ENCODE measurements at places on chromosomes 3 and 15.
A peak's percentile ranks its signal among the peaks of the same experiment; 100 is the strongest.

- no peak for DNase-seq
These were observed 5.2 kb downstream of the OCA2 start for GRCh38 chr15:28093752-28094535.

GRCh38 chr3:144822671-144823070, 851.0 kb downstream of the DIPK2A start:
- DNase-seq = no peak

DNA sequence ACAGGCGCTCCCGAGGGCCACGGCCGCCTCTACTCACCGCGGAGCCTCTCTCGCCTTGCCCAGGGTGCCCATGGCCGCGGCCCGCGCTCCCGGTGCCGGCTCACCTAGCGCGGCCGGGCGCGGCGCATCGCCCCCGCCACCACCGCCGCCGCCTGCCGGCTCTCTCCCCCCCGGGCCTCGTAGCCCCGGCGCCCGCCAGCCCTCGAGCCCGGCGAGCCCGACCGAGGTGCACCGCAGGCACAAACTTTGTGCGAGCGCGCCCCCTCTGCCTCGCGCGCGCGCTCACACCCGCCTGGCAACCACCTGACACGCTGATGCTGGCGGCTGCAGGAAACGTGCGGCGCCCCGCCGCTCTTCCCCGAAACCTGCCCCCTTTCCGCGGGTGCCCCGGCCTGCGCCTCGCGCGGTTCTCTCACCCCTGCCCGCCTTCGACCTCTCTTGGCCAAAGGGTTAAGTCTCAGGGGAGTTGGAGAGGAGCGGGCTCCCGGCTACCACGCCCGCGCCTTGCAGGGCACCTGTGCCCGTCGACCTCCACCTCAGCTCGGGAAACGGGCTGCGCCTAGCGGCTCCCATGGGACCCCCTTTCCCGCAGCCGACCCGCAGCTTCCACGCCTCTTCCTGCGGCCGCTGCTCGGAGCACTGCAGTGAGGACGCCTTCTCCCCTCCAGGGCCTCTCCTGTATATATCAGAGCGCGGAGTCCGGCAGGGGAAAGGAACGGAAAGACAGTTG, at the start of gene RASGRP1:
TSS of gene RASGRP1 (minus strand) at position 258 of the 730 bp plus-strand sequence. CDS start at position 72, 186 bp downstream.
- DNase-seq = no peak

GRCh38 chr15:32042269-32042972, 12.1 kb downstream of the CHRNA7 start:
- DNase-seq = no peak

GRCh38 chr3:41031401-41031800, 167.9 kb upstream of the CTNNB1 start:
- no peak for DNase-seq

- DNase-seq = no peak
These were observed 131.1 kb downstream of the NR1I2 start for GRCh38 chr3:119913021-119913420.

DNA sequence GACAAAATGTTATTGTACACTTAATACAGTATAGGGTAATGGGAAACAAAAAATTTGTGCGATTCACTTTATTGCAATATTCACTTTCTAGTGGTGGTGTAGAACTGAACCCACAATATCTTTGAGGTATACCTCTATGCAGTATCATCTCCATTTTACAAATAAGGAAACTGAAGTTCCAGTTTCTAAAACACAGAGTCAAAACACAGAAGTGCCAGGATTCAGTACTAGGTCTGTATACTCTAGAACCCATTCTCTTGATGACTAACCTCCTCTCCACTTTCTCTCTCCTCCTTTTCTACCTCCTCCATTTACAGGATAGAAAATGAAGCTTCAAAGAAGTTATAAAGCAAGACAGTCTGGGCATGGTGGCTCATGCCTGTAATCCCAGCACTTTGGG, 62.2 kb downstream of the MB21D2 start:
- DNase-seq = no peak

DNA sequence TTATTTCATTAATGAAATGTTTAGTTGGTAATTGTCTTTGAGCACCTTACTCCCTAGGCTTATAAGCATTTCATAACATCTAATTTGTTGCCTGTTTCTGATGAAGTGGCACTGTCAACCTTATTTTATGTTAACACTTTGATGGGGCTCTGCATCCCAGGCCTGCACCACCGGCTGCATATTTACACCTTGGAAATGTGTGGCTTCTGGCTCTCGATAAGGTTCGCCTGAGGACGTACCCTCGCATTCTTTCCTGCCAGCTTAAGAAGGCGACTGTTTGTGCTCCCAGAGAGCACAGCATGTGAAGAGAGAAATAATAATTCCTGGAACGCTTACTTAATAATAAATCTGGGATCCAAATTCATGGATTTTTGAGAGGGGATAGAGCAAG, 763.3 kb upstream of the CFAP20DC start:
- DNase-seq = no peak

DNA sequence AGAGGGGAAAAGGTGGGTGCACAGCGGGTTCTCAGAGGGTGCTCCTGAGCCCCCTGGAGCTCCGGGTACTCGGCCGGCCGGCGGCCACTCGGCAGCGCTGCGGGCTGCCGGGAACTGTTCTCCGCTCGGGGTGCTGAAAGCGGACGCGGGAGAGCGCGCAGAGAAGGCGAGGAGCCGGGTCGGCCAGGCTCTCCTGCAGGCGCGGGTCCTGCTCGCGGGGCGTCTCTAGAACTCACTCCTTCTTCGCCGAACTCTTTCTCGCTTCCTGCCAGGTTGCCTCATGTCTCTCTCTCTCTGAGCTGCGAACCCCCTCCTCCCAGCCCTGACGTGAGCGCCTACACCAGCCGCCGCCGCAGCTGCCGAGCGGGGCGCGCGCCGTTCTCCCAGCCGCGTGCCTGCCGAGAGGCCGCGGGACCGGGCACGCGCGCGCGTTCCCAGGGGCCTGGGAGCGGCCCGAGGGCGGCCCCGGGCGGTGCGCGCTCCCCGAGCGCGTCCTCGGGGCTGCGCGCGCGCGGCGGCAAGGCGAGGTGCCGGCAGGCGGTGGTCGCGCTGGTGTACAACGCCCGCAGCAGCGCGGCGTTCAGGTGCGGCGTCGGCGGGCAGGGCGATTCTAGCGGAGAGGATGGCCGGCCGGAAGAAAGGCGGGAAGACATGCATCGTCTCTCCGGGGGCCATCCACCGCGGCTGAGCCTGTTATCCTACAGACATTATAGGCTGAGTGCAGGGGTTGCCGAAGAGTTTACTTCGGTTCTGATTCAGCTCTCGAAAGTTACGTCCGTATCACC, at the start of gene PEX5L:
TSS of gene PEX5L (minus strand) at position 267 of the 785 bp plus-strand sequence. CDS start 338 bp downstream, outside the sequence.
- DNase-seq = peak; percentile 39

DNA sequence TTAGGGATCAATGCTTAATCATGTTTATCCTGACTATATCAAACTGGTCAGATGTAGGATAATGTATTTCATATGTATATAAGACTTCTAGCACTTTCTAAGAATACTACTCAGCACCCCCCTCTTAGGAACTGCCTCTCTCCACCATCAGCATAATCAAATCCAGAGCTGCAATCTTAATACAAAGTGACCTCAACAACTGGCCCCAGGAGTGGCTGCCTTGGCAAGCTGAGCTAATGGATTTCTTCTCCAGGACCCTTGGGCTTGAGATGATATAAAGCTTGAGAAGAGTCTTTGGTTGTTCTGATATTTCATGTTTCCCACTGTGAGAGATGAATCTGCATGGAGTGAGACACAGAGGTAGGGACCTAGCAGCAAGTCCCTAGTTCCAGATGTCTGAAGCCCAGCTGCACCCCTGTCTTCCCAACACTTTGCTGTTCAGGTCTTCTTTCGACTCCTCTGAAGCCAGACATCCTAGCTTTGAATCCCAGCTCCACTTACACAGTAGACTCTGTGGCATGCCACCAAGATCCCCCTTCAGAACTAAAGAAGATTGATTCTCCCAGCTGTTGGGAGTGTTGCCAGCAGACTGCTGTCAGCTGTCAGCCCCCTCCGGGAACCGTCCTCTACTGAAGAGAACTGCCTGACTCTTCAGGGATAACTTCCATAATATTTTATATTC, 309.3 kb upstream of the UBE2E2 start:
- DNase-seq = no peak

DNA sequence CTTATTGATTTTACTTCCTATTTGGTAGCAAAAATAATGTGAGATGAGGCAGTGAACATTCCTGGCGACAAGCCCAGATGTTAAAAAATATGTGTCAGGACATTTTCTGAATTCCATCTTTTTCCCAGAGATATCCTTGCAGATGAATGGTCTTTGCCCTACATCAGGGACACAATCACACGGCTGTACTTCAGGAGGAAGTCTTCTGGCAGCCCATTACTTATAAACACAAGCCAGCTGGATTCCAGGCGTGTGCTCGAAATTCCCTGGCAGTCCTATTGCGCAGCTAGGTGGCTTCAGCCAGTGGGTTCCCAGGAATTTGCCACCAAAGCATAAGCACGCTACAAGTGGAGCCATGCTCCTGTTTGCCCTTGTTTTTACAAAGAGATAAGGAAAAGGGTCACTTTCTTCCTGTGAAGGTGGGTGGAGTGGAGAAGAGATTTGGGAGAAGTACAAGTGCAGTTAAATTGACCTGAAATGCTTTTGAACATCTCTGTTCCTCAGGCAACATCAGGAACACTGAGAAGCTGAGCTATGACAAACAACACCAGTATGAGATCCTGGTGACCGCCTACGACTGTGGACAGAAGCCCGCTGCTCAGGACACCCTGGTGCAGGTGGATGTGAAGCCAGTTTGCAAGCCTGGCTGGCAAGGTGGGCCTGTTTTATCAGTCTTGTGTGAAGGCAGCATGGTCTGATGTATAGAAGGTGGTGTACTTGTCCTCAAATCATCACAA, 257.1 kb upstream of the TRIM42 start:
- no peak for DNase-seq

- DNase-seq = no peak
These were observed 53.2 kb upstream of the ADPGK start for GRCh38 chr15:72836676-72837330.

DNA sequence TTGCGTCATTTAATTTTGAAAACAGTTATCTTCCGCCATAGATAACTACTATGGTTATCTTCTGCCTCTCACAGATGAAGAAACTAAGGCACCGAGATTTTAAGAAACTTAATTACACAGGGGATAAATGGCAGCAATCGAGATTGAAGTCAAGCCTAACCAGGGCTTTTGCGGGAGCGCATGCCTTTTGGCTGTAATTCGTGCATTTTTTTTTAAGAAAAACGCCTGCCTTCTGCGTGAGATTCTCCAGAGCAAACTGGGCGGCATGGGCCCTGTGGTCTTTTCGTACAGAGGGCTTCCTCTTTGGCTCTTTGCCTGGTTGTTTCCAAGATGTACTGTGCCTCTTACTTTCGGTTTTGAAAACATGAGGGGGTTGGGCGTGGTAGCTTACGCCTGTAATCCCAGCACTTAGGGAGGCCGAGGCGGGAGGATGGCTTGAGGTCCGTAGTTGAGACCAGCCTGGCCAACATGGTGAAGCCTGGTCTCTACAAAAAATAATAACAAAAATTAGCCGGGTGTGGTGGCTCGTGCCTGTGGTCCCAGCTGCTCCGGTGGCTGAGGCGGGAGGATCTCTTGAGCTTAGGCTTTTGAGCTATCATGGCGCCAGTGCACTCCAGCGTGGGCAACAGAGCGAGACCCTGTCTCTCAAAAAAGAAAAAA, 1.2 kb downstream of the B2M start:
- no peak for DNase-seq

GRCh38 chr15:51162865-51163762, 68.4 kb upstream of the TNFAIP8L3 start:
- peak; percentile 69 for DNase-seq

GRCh38 chr3:124117486-124117885, 125.6 kb upstream of the ROPN1 start:
- DNase-seq = peak; percentile 36

- no peak for DNase-seq
These were observed 330.2 kb downstream of the RORA start for GRCh38 chr15:60898896-60899295.

DNA sequence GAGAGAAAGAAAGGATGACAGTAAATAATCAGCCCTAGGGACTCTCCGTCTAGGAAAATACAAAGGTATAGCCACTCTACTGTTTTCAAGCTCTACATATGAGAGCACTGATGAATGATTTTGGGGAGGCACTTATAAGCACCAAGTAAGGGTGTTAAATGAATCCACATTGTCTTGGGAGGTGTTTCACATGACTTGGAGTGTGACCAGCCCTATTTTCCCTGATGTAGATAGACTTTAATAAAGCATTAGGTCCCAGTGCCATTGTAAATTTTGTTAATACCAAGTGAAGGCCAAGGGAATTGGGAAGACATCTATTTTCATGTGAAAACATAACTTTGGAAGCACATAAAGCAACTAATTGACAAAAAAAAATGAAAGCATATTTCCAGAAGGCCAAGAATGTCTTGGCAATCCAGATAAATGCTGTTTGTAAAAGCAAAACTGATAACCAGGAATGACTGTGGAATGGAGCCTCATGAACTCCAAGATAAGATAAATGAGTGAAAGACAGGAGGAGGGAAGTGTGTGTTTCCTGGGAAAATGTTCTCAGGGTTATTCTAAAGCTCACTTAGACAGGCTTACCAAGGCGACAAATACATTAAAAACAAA, 96.0 kb upstream of the MYZAP start:
- DNase-seq = no peak

DNA sequence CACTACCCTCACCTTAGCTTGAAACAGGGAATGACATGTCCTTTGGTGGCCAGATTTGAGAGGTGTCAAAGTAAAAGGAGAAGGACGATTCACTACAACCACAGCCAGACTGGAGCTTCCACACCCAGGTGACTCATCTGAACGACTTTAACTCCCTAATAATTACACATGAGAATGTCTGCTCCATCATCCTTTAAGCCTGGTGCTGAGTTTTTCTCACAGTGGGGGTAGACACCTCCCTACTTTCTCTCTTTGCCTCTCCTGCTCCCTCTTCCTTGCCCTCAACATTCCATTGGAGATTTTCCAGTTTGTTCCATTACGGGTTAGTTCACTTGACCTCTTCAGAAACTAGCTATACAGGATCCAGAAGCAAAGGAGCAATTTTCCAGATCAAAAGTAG, 154.3 kb upstream of the BHLHE40 start:
- no peak for DNase-seq

DNA sequence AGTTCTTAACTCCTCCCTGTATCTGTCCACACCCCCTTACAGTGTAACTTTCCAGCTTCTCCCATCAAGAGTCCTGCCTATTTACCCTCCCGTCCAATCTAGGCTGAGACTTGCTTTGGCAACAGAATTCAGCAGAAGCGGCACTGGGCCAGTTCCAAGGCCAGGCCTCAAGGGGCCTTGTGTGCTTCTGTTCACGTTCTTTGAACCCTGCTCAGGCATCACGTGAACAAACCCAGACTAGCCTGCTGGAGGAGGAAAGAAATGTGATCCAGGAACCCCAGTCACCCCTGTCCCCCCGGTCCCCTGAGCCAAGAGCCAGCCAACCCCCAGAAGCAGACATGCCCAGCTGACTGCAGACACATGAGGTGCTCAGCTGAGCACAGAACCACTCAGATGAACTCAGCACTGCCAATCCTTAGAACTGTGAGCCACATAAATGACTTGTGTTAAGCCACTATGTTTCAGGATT, 76.1 kb upstream of the DCLK3 start:
- no peak for DNase-seq
